ENCODE measurements at places on chromosomes 7 and 10.

DNA sequence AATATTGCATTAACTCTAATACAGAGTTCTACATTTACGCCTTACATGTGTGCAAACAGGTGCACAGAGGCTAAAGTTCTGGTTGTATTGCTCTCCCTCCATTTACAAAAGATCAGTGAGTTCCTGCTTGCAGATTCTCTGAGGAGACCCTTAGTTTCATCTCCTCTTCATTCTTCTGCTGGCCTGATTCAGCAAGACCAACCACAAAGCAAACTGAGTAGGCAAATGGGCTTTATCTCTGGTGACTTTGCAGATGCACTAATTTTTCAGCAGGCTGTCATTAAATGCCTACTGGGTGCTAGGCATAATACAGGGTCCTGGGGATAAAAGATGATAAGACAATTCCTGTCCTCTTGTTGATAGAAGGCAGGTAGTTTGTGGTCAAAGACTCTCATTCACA, 56.4 kb downstream of the MET start:
- DNase-seq, result no peak

DNA sequence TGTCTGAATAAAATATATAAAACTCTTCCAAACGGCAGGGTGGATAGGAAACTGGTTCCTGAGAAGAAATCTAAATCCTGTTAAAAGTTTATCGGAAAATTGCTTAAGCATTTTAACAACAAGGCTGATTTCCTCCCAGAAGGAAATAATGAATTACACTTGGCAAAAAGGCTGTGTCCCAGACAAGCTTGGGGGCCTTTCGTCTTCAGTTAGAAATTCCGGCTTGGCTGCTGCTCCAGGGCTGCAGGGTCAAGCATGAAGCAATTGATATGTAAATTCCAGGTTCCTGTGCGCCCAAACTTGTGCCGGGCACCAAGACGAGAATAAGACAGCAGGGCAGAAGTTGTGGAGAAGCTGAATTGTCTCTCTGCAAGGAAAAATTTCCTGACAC, 38.0 kb upstream of the LBX1 start:
- DNase-seq, result no peak

GRCh38 chr10:43166207-43166879, 28.1 kb downstream of the CSGALNACT2 start:
- DNase-seq, result no peak

DNA sequence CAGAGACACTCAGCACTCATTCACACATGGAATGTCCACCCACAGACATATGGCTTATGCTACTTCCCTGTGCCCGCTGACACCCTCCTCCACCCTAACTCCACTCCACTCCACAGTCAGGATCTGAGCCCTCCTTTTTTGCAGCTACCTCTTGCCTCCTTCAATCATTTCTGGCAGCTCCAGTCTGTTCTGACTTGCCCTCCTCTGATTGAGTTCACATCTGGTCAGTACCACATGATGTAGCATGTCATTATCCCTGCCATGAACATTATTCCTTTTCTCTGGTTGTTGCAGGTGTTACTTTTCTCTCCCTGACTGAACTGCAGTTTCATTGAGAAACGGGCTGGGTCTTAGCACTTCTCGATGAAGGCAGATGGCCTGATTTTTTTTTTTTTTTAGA, 130.1 kb upstream of the EGR2 start:
- DNase-seq, result no peak

DNA sequence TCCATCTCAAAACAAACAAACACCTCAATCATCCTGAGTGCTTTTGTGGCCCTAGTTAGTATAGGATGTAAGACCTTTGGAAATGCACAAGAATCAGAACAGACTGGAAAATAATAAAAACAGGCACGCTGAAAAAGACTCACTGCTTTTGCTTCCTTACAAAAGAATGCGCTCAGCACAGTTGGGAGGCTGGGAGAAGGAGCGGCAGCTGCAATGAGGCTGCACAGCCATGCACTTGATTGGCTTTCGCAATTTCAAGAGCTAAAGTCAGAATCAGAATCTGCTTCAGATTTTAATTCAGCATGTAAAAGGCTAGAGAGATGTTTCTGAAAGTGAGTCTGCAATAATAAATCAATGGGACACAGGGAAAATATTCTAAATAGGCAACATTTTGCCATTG, 97.2 kb downstream of the FRMD4A start:
- DNase-seq, result no peak

GRCh38 chr10:133272301-133272963, 4.2 kb downstream of the ADAM8 start:
- DNase-seq, result no peak

GRCh38 chr10:64558094-64558835, 1037.1 kb downstream of the REEP3 start:
- no peak for DNase-seq

GRCh38 chr7:55484241-55484640, 88.1 kb downstream of the VOPP1 start:
- DNase-seq, result no peak

DNA sequence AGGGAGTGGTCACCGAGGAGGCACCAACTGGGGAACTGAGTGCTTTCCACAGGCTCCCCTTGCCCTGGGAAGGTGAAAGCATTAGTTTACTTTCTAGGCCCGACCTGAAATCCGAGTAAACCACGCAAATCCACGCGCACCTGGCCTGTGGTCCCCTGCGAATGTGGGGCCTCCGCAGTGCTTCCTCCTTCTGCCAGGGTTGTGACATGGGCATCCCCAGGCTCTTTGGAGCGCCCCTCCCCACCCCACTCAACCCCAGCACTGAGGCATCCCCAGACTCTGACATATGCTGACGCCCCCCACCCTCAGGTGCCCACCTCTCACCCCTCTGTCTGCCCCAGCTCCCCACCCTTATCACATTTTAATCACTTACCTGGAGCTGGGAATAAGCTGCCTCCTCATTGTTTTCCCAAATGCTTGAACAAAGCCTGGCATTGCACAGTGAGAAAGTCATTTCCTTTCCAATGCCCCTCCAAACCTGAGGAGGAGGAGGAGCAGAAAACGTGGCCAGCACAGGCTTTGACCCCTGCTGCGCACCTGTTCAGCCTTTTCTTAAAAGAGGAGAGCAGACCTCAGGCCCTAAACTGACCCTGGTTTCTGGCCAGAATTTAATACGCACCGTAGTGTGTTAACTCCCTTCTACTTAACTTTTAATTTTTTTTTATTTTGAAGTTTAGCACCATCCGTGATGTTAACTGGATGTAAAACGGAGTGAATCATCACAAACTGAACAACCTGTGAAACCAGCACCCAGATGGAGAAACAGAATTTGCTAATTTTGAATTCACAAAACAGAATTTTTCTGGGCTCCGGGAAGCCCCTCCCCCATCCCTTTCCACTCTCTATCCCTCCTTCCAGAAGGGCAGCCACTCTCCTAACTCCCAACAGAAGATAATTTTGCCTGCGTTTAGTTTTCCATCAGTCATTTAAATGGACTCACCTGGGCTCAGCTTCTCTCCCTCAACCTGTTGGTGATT, 129.4 kb downstream of the WDR11 start:
- no peak for DNase-seq

- DNase-seq, result no peak
Measured at GRCh38 chr10:79359816-79360498, 12.7 kb downstream of the PPIF start.

- DNase-seq, result no peak
Measured at GRCh38 chr7:43612599-43613589, 30.0 kb downstream of the STK17A start.

DNA sequence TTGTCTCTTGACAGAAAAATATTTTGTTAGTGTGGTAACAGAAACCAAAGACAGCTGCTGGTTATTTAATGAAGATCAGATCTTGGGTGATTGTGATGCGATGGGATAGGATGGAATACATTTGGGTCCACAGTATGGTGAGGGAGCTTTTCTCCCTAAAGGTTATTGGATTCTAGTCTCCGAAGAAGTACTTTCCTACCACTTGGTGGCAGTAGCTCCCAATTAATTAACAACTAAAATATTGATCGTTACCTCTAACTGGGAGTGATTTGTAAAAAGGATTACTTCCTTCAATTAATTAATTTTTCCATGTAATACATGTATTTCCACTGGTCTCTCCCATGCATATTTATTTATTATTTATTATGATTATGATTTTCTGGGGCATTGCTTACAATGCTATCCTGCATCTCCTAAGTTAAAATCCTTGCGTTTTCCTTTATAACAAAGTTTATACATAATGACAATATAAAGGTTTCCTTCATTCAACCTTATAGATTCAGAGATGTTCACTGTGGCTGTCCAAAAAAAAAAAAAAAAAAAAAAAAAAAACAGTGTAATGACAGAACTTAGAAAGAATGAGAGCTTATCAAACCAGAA, 25.6 kb downstream of the TMEM196 start:
- DNase-seq, result no peak

- DNase-seq, result no peak
Measured at GRCh38 chr10:92702301-92702916, 12.7 kb downstream of the HHEX start.

All from stimulated activated CD8-positive, alpha-beta memory T cell treated with anti-CD3 and anti-CD28 coated beads, Interleukin-15, amount 100 ng/mL, for 4 hours (primary cell).